ENCODE measurements at places on chromosomes 7 and 10. TPM values are rescaled to one million over a fixed set of nuclear protein-coding genes. Genes with fewer than 3 reads are reported as not detected.

Gene C10orf62
- not detected for total RNA-seq

Gene SORCS1
- not detected for total RNA-seq

Gene CC2D2B
- not detected for total RNA-seq

Gene YAE1
- total RNA-seq: 19.0 TPM

Gene COX19
- 5.3 TPM for total RNA-seq

Gene FZD8
- 10.2 TPM for total RNA-seq

Gene KIF5B
- total RNA-seq: 85.4 TPM

Gene MKX
- not detected for total RNA-seq

Gene SLC13A1
- not detected for total RNA-seq

Gene MMP21
- not detected for total RNA-seq

Gene RARRES2
- total RNA-seq: not detected

Gene ATP6V0E2
- total RNA-seq: 8.1 TPM

Gene TACC2
- 7.9 TPM for total RNA-seq

Gene GNAT3
- not detected for total RNA-seq

Gene PON1
- not detected for total RNA-seq

Gene CFAP43
- total RNA-seq: not detected

Gene GRID2IP
- total RNA-seq: not detected

Gene NFKB2
- 36.0 TPM for total RNA-seq

Gene CLDN4
- under 0.01 TPM for total RNA-seq

Gene MAP3K8
- total RNA-seq: 28.8 TPM

Gene ACHE
- total RNA-seq: 0.16 TPM

Gene ZNF488
- not detected for total RNA-seq

Gene BAIAP2L1
- total RNA-seq: 1.3 TPM

Gene MYH16
- not detected for total RNA-seq

Gene ELFN1
- 0.65 TPM for total RNA-seq

Gene LIPF
- not detected for total RNA-seq

All from cardiac atrium fibroblast (primary cell).